Activated T-cell treated with anti-CD3 and anti-CD28 coated beads, Interleukin-2, amount 50 U/mL, for 72 hours (primary cell): ENCODE measurements at places on chromosomes 3 and 15. TPM values are rescaled to one million over a fixed set of nuclear protein-coding genes. Genes with fewer than 3 reads are reported as not detected.

DNA sequence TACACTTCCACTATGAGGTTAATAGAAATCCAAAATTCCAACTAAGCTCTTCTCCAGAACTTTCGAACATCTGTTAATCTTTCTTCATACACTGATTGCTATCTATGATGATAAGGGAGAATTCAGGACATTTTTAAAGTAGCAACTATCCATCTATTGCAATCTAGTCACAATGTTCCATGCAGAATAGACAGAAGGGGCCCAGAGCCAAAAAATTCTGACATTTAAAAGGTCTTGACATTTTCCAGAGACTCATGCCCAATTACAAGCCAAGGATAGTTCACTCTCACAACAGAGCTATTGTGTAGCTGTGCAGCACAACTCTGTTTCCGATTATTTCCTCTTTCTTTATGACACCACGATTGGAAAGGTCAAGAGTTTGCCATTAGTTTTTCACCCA, 999.7 kb upstream of the ALCAM start:
- DNase-seq: no peak

GRCh38 chr3:58749948-58750347, 83.4 kb upstream of the FAM3D start:
- DNase-seq: no peak

DNA sequence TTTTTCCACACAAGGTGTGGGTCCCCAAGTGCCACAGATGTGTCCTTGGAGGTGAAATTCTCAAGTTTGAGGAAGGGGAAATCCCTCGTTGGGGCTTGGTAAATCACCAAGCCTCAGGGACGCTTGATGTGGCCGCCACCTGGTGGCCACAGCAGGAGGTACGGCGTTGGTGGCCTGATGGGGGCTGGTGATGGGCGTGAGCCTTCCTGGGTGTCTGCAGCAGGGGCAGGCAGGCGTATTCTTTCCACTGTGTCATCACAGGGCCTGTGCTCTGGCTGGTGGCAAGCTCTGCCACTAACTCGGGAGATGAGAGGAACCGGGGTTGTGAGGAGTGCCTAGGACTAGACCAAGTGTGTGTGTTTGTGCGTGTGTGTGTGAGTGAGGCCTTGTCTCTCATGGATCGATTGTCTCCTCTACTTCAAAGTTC, 4.2 kb downstream of the ACOX2 start:
- DNase-seq: peak; percentile 86

GRCh38 chr3:134917631-134918030, 122.6 kb downstream of the EPHB1 start:
- no peak for DNase-seq

DNA sequence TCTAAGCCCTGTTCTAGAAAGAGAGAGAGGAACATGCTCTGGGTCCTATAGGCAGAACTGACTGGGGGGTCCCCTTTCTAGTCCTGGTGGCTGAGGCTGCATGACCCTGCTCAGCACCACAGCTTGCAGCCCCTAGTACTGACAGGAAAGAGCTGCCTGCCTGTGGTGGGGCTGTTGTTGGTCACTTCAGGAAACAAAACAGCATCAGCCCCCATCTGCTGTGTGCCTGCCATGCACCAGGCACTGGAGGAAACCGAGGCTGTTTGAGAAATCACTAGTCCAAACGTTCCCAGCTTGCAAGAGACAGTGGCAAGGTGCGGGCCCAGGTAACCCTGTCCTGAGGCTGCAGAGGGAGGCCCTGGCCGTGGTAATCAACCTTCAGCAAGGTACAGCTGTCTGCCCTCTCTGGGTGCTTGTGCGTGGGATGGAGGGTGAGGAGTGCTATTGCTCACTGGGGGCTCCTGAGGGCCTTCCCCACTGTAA, 90.6 kb downstream of the IQSEC1 start:
- no peak for DNase-seq

GRCh38 chr3:53696401-53697172, 149.6 kb downstream of the CHDH start:
- DNase-seq: no peak

- no peak for DNase-seq
Observed at GRCh38 chr15:41825572-41826535, 2.0 kb upstream of the JMJD7 start.

GRCh38 chr3:182957226-182957625, 23.1 kb downstream of the DCUN1D1 start:
- DNase-seq: no peak

- no peak for DNase-seq
Observed at GRCh38 chr3:23751212-23751723, 54.5 kb upstream of the UBE2E1 start.

- no peak for DNase-seq
Observed at GRCh38 chr15:98728082-98728810, 79.9 kb downstream of the IGF1R start.

DNA sequence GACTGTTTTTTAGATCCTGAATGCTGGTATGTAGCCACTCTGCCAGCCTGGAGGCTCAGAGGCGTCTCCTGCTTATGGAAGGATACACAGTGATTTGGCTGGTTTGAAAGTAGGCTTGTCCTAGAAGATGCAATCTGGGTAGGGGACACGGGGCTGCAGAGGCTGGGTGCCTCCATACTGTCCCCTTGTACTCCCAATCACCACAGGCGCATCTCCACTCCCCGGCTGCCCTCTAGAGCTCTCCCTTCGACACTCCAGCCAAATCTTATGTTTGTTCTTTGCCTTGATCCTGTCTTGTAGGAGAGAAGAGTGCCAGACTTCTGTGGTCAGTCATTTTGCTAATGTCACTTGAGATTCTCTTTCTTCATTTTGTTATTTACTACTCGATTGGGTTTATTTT, 168.8 kb upstream of the THRB start:
- no peak for DNase-seq

DNA sequence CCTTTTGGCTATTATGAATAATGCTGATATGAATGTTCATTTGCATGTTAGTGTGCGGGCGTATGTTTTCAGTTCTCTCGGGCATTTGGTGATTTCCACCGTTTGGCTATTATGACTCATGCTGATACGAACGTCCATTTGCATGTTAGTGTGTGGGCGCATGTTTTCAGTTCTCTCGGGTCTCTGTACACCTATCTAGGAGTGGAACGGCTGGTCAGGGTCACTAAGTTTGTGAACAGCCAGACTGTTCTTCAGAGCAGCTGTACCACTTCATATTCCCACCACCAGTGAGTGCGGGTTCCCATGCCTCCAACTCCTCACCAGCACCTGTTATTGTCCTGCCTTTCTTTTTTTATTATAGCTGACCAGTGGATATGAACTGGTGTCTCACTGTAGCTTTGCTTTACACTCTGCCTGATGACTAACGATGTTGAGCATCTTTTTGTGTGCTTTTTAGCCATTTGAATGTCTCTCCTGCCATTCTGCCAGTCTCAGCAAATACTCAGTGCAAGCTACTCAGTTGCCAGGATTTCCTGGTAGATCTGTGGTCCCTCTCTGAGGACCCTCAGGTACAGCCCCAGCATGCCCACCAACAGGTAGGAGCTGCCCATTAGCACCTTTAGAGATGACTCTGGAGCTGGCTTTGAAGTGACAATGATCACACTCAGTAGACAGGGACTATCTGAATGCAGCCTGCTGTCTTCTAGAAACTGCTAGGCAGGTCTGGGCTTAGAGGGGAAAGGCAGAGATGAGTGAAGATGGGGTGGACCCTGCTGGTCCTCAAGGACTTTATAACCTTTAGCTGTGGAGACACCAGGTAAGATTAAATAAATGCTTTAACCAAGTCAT, 141.1 kb downstream of the XXYLT1 start:
- DNase-seq: peak; percentile 62

DNA sequence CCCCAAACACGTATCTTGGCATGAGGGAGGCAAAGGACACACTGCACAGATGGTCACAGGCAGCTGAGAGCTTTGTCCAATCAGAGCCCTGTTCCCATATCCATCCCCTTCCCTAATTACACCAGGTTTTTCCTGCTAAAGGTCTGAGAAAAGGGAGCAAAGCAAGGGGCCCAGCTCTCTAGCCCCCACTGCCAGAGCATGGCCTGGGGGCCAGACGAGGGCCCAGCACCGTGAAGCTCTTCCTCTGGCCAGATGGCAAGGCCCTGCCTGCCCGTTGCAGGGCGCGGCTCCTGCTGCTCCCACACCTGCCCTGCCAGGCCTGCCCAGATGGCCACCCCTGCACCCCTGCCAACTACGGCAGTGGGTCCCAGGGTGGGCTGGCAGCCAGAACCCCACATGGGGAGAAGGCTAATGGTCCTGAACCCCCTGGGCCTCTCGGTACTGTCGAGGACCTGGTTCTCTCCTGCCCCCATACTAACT, 3.2 kb downstream of the SHF start:
- no peak for DNase-seq

- DNase-seq: no peak
Observed at GRCh38 chr3:99823723-99824711, 6.4 kb downstream of the CMSS1 start.

GRCh38 chr3:149560001-149560400, 85.5 kb downstream of the TM4SF4 start:
- DNase-seq: no peak

GRCh38 chr3:50003824-50004223, 63.9 kb downstream of the RBM6 start:
- no peak for DNase-seq

- no peak for DNase-seq
Observed at GRCh38 chr3:20103731-20104130, 63.5 kb downstream of the KAT2B start.

- DNase-seq: peak; percentile 6
Observed at GRCh38 chr3:36842275-36842674, 77.9 kb upstream of the DCLK3 start.

- no peak for DNase-seq
Observed at GRCh38 chr3:108008931-108009639, 81.7 kb downstream of the CD47 start.

GRCh38 chr15:23518104-23518503, 47.4 kb upstream of the MKRN3 start:
- DNase-seq: no peak

DNA sequence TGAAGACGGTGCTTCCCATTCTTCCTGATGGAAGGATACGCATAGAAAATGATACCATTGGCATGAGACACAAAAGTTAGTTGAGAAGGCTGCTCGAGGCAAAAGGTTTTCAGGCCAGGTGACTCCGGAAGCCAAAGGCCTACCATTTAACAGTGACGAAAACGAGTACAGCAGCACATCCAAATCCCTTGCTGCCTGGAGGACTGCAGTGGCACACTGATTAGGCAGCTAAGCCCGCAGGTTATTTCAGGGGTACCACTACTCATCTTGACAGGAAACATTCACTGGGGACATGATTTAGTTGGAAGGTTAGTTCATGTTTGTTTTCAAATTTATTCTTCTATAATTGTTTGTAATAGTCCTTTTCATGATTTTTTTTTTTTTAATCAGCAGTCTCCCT, 59.9 kb upstream of the BCHE start:
- DNase-seq: no peak

- no peak for DNase-seq
Observed at GRCh38 chr15:66931768-66932633, 133.4 kb upstream of the SMAD3 start.

DNA sequence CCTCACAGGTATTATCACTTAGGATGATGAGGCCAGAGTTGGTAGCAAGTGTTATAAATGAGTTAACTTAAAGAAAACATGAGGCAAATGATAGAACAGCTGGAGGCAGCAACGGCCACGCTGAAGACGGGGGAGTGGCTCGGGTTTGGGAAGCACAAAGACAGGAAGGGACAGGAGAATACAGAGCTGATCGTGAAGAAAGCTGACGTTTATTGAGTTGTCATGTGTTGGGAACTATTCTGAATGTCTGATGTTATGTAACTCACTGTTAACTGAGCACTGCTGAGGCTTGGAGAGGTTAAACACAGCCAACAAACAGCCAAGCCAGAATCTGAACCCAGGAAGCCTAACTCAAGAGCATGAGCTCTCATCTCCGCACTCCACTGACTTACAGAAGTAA, 42.3 kb downstream of the FGD5 start:
- DNase-seq: no peak

GRCh38 chr3:189466004-189466403, 165.2 kb upstream of the TP63 start:
- DNase-seq: no peak

Gene CDHR4
- 0.39 TPM for total RNA-seq

Gene CASR
- 0.17 TPM for total RNA-seq

Gene SLC9C1
- not detected for total RNA-seq

Gene PPP1R14D
- total RNA-seq: not detected

Gene SUSD5
- total RNA-seq: not detected

Gene CNTN3
- not detected for total RNA-seq

Gene LMCD1
- total RNA-seq: 2.2 TPM
